ENCODE measurements at places on chromosomes 12 and 14. TPM values are rescaled to one million over a fixed set of nuclear protein-coding genes. Genes with fewer than 3 reads are reported as not detected.

PDZRN4 gene
- not detected for polyA plus RNA-seq

- DNase-seq: no peak
Measured at GRCh38 chr12:112126911-112127310, 1.6 kb downstream of the TRAFD1 start.

- no peak for DNase-seq
Measured at GRCh38 chr14:90632871-90633270, 183.4 kb downstream of the TTC7B start.

- DNase-seq: no peak
Measured at GRCh38 chr14:74954947-74955228, 509 bp downstream of the PGF start.

DNA sequence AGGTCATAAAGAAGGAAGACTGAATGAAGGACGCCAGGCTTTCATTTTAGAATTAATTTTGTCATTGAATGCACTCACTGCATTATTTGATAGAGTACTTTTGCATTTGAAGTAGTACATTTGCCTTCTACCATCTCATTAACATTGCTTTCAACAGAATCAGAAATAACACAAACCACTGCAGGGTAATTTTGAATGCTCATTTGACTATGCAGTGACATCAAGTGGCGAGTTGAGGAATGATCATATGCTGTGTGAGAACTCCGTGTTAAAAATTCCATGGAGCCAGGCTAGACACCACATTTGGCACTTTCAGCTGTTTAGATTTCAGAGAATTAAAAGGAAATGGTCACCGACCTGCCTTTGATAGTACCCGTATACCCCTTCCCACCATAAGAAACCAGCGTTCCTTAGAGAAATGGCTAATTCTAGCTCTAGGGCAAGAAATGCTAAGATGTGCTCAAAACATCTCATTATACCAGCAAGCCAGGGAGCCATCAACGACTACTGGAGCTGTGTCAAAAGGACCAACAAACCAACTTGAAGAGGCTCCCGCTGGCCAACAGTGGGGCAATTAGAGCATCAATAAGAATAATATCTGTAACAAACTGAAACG lies 16.5 kb downstream of the HEBP1 start:
- DNase-seq: no peak

GRCh38 chr12:79267580-79267979 lies 403.0 kb downstream of the SYT1 start:
- no peak for DNase-seq

SMCO2 gene
- 0.09 TPM for polyA plus RNA-seq

GRCh38 chr14:74289801-74290200 lies 12.9 kb downstream of the ABCD4 start:
- no peak for DNase-seq

ALDH6A1 gene
- polyA plus RNA-seq: 9.1 TPM

- no peak for DNase-seq
Measured at GRCh38 chr12:18703321-18703720, 34.5 kb downstream of the PLCZ1 start.

- DNase-seq: no peak
Measured at GRCh38 chr14:57493467-57494181, at the start of gene CCDC198. Gene CCDC198 (minus strand): TSS chr14:57493857. CDS start chr14:57493715, 142 bp downstream.

CD4 gene
- polyA plus RNA-seq: 0.42 TPM

GRCh38 chr12:33357181-33357580 lies 82.4 kb downstream of the SYT10 start:
- no peak for DNase-seq

DNA sequence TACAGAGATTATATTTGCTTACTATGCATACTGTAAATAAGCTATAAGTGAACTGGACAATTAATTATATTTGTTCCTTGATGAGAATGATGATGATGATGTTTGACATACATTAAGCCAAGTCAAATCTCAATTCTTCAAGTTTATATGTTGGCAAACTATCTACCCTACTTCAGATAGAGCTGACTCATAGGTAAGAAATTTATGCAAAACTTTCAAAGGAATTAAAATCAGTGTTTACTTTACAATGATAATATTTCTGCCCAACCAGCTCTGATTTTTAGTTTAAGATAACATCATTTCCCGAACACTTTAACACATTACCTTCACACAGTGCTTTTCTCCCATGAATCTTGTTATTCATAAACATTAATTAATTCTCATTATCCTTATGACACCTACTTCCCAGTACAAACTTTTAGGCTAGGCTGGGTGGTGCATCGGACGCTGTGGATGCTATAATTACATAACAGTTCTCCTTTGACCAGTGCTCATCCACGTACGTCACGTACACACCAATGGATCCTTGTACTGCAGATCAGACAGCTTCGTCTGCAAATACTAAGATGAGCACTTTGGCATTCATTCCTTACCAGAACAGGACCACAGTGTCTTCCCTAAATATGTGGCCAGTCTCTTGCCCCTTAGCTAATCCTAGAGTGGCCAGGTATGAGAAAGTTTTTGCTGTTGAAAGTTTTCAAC lies 18.3 kb downstream of the BMP4 start:
- DNase-seq: no peak

TAS2R9 gene
- polyA plus RNA-seq: not detected

DNA sequence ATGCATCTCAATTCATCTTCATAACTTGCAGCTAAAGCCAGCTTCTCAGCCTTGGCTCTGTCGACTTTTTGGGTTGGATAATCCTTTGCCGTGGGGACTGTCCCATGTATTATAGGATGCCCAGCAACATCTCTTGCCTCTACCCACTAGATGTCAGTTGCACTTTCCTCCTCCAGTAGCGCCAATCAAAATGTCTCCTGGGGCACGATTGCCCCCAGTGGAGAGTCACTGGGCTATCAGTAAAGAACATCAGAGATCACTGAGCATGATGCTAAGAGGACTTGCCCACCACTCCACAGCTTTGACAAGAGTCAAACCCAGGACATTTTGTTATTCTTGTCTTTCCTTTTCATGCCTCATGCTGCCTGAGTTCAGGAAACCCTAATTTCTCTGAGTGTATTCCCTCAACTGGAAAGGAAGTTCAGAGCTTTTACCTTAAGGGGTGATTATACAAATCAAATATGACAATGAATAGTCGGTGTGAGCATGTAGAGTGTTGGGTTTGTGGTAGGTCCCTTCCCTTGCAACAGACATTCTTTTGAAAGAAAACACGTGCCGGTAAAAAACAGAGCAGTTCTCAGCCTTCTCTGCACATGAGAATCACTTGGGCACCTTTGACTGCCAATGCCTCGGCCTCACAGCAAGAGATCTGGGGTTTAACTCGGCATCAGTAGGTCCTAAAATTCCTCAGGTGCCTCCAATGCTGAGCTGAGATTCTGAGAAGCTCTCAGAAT lies 980.6 kb downstream of the VRK1 start:
- no peak for DNase-seq

DNA sequence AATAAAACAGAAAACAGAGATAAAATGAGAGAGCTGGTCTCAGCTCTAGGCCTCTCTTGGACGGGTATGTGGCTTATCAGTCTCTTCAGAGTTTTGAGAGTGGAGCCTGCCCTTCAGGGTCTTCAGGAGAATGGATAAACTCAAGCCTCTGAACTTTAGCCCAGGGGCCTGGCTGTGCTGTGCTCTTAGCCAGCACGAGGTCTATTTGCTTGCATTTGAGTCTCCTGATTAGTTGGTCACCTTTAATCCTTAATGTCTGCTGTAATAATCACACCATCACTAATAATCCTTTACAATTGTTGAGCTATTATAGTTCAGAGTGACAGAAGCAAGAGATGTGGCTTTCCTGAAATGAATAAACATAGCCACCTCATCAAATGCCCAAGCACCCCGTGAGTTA lies 24.3 kb downstream of the KRT80 start:
- DNase-seq: no peak

GRCh38 chr14:66507181-66507721 lies 696 bp upstream of the GPHN start:
- DNase-seq: no peak

DNA sequence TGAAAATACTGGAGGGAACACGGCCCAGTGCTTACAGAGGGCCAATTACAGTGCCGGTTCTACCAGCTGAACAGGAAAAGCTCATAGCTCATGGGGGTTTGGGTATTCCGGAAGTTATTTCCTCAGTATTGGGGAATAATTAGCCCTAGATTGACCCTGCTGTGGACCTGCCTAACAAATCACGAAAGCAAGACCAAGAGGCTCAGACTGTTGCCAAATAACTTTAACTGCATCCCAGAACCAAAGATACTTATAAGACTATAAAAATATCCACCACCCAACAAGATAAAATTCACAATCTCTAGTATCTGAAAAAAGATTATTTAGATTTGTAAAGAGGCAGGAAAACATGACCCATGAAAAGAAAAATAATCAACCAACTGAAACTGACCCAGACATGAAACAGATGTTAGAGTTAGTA lies 8.0 kb upstream of the OR5AU1 start:
- DNase-seq: no peak

DNA sequence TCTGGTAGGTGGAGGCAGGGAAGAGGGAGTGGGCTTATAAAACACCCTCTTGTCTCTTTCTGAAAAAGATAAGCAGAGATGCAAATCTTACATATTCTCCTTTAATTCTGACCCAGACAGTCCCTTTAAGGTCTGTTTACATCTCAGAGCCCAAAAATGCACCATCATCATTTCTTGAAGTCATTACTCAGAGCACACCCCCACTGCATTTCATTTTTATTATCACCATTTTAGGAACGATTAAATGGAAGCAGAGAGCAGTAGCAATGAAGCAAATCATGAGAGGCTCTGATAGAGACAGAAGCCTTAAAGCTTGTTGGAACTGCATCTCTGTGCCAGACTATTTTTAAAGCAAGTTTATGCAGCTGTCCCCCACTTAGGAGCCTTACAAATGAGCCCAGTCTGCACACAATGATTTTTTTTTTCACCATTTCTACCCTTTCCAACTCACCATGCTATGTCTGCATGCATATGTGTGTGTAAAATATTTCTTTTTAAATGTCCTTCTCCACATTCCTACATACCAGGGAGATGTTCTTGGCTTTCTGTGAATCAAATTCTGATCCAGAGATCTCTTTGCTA lies 311.0 kb downstream of the GRIN2B start:
- DNase-seq: no peak

ARHGEF25 gene
- polyA plus RNA-seq: 26.0 TPM

DNA sequence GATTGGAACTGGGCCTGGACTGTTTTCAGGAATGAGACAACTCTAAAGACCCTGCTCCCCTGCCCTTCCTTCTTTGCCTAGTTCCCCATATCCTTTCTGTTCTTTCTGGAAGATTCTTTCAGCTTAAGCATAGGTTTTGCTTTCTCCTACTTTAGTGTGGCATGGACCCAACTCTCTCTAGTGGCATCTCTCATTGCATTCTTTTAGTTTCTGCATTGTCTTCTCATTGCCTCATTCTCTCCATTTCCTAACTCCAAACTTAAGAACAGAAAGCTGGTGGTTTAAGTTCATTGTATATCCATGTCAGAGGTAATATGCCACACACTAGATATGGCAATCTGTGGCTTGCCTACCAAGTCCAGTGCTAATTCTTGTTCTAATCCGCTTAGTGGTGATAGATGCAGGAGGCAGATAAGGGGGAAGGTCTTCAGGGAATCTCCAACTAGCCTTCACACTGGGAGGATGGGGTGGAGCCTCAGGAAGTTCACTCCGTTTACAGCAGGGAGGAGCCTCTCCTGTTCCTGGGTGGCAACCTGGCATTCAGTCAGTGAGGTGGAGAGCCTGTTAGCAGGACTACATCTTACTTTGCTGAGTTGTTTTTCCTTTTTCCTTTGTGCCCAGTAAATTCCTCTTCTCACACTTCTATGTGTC lies 165.1 kb upstream of the LMNTD1 start:
- DNase-seq: no peak

TPPP2 gene
- polyA plus RNA-seq: not detected

KITLG gene
- 43.0 TPM for polyA plus RNA-seq

RNF10 gene
- 98.8 TPM for polyA plus RNA-seq

TOMM20L gene
- not detected for polyA plus RNA-seq

GRCh38 chr14:102905116-102906108 lies 17.1 kb upstream of the AMN start:
- no peak for DNase-seq

GRCh38 chr14:78445275-78445674 lies 275.1 kb downstream of the NRXN3 start:
- DNase-seq: no peak

GRCh38 chr12:25194214-25194613 lies 746 bp downstream of the DNAI7 start:
- DNase-seq: no peak

GRCh38 chr14:23117371-23118020 lies 1.6 kb downstream of the CEBPE start:
- DNase-seq: no peak

DNA sequence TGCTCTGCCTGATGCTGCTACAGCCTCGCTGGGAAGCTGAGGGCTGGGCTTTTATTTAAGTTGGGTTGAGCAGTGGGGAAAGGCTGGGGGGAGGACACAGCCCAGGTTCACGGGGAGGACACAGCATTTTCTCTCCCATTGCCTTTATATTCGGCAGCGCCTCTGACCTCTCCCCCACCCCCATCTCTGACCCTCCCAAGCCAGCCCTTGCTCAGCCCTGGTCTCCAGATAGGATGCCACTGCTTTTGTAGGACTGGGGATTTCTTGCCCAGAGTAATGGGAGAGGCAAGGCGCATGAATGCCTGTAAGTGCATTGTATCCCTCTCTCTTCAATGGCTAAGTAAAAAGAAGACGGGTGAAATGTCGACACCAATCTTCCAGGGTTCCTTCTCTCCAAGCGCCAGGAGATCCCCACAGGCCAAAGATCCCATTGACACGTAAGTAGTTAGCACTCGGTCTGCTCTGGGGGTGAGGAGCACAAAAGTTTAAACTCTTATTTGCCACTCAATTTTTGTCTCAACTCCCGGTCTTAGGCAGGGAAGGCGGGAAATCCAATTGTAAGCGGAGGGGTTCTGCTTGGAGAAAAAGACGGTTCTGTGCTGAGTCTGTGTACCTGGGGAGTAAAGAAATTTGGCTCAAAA lies 4.6 kb downstream of the HOXC4 start:
- no peak for DNase-seq

GRCh38 chr12:8609061-8609570 lies 3.5 kb downstream of the AICDA start:
- no peak for DNase-seq

DNA sequence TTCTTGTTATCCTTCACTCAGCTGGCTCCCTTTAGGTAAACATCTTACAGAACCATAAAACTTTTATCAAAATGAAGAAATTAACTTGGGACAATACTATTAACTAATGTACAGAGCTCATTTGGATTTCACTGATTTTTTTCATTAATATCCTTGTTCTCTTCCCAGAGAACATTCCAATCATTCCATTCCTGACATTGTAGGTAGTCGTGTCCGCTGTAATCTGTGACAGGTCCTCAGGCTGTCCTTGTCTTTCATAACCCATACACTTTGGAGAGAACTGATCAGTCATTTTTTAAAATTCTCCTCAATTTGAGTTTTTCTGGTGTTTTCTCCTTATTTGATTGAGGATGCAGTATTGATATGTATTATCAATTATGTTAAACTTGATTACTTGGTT lies 916.8 kb downstream of the GALC start:
- no peak for DNase-seq

ADGRD1 gene
- polyA plus RNA-seq: 40.1 TPM

Measured in BJ (cell line).